SK-MEL-5 (cell line): ENCODE measurements at places on chromosomes 7 and 10. TPM values are rescaled to one million over a fixed set of nuclear protein-coding genes. Genes with fewer than 3 reads are reported as not detected.
A peak's percentile ranks its signal among the peaks of the same experiment; 100 is the strongest.

GRCh38 chr7:159028508-159029401, 115.9 kb downstream of the VIPR2 start:
- no peak for DNase-seq

GRCh38 chr7:69598081-69598486, at the start of gene AUTS2:
AUTS2 (plus strand) TSS chr7:69598475; CDS start chr7:69599654, 1,179 bp downstream.
- DNase-seq, result peak; percentile 79

The ZNF783 gene
- total RNA-seq, result 4.4 and 4.8 TPM in 2 replicates

The RBM20 gene
- 1.0 and 1.2 TPM in 2 replicates for total RNA-seq

GRCh38 chr7:150949971-150950491, 28.1 kb downstream of the KCNH2 start:
- no peak for DNase-seq
